ENCODE measurements at places on chromosomes 4 and X.

- no peak for DNase-seq
These were observed 457.9 kb upstream of the CTSO start for GRCh38 chr4:156411531-156411930.

DNA sequence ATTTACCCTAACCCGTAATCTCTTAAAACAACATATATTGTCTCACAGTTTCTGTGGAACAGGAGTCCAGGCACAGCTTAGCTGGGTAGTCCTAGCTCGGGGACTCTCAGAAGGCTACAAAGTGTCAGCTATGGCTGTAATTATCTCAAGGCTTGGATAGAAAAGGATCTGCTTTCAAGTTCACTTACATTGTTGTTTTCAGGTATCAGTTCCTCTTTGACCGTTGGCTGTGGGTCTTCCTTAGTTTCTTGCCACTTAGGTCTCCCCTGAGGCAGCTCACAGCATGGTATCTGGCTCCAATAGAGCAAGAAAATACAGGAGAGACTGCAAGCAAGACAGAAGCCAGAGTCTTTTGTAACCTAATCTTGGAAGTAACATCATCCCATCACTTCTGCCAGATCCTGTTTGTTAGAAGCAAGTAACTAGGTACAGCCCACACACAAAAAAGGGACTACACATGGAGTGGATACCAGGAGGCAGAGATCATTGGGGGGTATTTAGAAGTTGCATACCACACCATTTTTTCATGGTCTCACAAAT is 137.0 kb downstream of the MAGEB5 start:
- no peak for DNase-seq

DNA sequence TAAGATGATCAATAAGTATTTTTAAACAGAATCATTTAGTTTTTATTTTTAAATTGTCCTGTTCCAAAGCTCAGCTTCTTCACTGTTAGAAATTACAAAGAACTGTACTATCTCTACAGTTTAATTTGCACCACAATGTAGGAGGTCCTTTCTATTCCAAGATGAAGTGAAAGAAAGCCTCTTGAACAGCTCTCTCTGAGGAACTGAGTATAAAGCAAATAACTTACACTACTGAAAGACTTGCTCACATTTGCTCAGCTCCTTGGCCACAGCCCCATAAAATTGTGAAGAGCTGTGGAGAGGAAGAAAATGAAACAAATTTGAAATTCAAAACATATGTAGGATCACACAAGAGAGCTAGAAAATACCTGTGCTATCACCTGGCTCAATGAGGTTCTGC is 68.6 kb downstream of the ENPEP start:
- DNase-seq = no peak

GRCh38 chr4:151099976-151100417 is 569 bp downstream of the RPS3A start:
- peak; percentile 28 for DNase-seq

GRCh38 chr4:104128850-104129213 is 365.9 kb downstream of the CXXC4 start:
- no peak for DNase-seq

GRCh38 chrX:54786967-54787366 is 11.1 kb downstream of the ITIH6 start:
- DNase-seq = no peak

DNA sequence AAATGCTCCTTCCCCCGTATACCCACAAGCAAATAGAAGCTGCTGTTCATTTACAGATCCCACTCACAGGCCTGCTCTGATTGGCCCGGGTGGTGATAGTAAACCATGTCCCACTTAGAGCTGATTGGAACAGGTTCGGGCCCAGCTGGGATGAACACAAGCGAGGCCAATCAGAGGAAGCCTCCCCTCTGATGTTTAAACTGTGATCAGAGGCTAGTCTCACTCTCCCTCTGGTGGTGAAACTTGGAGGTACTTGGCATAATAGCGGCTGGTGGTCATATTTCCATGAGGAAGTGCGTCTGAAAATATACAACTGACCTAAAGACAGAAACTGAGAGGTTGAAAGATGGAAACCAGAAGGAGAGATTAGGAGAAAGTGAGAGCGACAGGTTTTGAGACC is 51.5 kb upstream of the TRPC3 start:
- peak; percentile 24 for DNase-seq

DNA sequence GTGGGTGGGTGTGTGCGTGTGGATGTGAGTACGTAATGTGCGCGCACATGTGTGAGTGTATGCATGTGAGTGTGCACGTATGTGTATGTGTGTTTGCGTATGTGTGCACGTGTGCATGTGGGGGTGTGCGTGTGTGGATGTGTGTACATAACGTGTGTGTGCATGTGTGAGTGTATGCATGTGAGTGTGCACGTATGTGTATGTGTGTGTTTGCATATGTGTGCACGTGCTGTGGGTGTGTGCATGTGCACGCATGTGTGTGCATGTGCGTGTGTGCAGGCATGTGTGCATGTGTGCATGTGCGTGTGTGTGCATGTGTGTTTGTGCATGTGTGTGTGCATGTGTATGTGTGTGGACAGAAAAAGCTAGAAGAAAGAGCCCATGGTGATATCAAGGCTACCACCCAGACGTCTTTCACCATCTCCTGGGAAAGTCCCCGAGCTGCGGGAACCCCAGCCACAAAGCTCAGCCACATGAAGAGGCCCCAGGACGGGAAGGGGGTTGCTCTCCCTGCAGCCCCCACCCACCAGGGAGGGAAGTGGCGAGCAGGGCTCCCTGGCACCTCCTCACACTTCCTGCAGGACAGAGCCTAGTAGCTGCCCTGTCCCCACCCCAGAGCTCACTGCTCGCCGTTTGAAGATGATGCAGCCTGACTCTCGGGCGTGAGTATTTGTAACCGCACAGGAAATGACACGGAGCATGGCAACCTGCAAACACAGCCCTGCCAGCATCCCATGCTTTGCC is 108.3 kb downstream of the DCTD start:
- DNase-seq = no peak

DNA sequence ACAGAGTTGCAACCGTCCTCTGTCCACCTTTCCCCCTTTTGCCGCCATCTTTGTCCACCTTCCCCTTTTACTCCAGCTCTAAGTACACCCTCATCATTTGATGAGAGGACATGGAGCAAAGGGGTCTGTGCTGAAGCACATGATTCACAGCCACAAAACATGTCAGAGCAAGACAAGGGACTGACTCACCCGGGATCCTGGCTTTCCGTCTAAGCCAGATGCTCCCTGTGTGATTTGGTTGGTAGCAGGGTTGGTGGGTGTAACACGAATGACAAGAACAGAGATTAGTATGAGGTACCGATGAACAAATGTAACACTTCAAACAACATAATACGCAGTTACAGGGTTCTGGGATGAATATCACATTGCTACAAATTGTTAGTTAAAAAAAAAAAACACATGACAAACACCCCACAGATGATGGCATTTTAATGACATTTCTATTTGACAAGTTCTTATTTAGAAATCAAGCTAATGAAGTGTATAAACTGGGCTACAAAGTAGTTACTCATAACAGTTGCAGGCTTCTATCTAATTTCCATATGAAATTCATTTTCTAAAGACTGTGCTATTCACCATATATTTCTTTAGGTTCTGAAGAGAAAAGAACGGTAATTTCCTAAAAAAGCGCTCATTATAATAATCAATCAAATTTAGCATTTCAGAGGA is 71.4 kb upstream of the ETNPPL start:
- DNase-seq = peak; percentile 92

GRCh38 chrX:153993079-153993478 is 20.5 kb downstream of the TMEM187 start:
- no peak for DNase-seq

GRCh38 chrX:153869473-153870287 is 16.3 kb downstream of the L1CAM start:
- no peak for DNase-seq

DNA sequence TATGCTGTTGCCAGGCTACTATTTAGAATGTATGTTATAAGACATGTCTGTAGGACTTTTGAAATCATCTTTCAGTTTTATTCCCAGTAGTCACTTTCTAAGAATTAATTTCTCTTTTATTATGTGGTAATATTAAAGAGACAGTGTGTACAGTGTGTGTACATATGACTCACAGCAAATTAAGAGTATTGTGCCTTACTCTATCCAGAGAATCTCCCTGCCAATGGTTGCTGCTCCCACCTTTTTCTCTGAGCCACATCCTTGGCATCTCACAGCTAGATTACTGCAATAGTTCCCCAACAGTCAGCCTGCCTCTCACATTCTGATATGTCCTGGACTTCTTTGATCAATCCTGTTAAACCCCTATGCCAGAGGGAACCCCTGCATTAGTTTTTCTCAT is 114.5 kb downstream of the ANXA5 start:
- no peak for DNase-seq

GRCh38 chrX:80237072-80237471 is 183.2 kb upstream of the TENT5D start:
- no peak for DNase-seq

DNA sequence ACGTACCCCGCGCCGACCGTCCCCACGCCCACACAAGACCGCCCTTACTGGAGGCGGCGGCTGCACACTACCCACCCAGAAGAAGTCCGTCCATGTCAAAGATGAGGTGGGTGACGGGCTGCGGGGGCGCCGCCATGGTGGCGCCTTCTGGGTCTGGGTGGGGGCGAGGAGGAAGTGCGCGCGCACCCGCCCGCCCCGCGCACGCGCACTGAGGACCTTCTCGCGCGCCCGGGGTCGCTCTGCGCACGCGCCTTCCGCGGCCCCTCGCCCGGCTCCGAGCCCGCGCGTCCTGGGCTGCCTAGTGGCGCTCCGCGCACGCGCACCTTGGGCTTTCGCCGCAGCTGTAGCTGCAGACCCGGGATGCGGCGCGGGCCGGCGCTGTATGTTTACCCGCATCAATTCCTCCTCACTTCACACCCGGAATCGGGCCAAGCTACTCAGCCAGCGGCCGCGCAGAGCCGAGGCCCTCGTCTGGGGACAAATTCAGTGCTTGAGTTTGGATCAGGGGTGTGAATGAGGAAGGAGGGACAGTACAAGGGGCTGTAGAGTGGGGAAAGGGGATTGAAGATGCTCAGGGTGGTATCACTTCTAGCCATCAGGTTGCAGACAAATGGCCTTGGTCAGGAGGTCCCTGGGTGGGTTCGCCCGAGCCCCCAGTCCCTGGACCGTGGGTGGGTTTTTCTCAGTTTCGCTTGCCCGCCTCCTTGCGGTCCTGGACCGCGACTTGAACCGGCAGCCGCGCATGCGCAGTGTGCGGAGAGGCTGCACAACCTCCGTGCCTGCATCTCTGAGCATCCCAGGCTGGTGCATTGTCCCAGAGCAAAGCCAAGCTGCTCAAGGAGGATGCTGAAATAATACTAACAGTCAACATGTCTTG is at the start of gene PUDP:
PUDP (minus strand) TSS at position 176 of the 877 bp plus-strand sequence; CDS start at position 136, 40 bp downstream.
- DNase-seq = peak; percentile 79

DNA sequence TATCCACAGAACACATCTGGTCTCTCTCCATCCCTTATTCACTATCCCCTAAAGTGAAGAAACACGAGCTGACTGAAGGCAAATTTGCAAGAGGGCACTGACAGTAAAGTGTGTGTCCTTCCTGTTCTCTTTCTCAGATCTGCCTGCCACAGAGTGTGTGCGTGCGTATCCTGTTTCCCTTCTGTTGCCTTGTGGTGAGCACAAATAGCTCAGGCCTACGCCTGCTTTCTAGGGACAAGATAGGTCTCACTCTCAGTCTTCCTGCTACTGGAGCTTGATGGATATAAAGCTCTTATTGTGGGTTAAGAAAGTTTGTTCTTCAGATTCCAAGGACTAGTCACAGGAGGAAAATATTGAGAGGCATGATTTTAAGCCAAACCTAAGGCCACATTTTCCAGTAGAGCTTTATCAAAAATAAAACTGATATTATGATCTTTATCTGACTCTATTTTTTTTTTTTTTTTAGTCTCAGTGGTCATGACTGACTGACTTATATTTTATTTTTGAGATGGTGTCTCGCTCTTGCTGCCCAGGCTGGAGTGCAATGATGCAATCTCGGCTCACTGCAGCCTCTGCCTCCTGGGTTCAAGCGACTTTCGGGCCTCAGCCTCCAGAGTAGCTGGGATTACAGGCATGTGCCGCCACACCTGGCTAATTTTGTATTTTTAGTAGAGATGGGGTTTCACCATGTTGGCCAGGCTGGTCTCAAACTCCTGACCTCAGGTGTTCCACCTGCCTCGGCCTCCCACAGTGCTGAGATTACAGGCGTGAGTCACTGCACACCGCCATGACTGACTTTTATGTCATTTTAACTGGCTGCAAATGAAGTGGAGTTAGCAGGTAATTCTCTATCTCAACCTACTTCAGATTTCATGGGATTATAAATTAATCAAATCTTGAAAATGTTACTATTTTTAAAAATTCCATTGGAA is 140.3 kb upstream of the SH3RF1 start:
- DNase-seq = peak; percentile 81

DNA sequence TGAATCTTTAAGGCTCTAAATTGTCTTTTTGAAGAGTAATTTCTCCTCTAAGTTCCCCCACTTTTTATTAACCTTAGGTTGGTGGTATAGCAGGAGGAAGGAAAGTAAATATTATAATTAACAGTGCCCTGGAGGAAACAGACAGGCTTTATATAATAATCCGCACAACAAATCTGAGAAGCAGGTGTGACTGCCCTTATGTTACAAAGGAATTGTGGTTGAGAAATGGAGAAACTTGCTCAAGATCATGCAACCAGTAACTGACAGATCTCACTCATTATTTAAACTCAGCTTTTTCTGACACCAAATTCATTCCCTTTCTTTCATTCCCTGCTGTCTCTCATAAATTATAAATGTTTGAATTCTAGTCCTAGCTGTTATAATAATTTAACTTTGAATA is 282.0 kb downstream of the PPP3CA start:
- DNase-seq = no peak

- peak; percentile 20 for DNase-seq
These were observed 674 bp downstream of the SH3D19 start for GRCh38 chr4:151324752-151325110.

DNA sequence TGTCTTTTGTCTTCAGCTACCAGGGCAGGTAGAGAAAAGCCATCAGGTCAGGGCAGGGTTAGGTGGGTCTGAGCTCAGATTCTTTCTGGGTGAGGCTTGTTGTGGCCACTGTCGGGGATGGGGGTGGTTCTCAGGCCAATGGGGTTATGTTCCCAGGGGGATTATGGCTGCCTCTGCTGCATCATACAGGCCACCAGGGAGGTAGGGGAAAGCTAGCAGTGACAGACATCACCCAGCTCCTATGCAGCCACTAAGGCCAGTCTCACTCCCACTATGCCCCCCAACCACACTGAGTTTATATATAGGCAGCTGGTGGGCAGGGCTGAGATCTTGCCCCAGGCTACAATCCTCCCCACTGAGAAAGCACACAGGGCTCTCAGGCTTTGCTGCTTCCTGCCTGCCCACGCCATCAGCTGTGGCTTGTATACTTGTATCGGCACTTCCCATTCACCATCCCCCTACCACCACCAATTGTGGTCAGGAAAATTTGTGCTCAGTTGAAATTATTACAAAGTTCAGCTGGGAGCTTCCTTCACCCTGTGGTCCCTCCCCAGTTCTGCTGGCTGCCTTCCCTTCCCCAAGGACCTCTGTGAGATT is 72.6 kb upstream of the PTPN13 start:
- no peak for DNase-seq

DNA sequence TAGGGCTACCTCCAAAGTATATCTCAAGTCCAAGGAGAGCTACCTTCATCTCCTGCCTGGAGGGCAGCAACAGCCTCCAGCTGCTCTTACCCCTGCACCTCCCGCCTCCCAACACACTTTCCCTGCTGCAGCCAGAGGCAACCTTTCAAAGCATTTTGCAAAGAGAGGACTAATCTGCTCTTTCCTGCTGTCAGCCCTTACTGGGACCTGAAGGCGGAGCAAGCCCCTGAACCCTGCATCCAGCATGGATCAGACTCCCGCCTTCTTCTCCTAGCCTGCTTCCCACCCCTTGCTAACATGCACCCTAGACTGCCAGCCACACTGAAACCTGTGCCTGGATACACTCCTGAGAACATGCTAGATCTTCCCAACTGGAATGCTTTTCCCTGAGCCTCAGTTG is 37.7 kb upstream of the VMA21 start:
- no peak for DNase-seq
